ENCODE measurements at places on chromosomes 1 and 21.

- no peak for DNase-seq
Measured at GRCh38 chr1:43479414-43479813, 25.7 kb upstream of the HYI start.

DNA sequence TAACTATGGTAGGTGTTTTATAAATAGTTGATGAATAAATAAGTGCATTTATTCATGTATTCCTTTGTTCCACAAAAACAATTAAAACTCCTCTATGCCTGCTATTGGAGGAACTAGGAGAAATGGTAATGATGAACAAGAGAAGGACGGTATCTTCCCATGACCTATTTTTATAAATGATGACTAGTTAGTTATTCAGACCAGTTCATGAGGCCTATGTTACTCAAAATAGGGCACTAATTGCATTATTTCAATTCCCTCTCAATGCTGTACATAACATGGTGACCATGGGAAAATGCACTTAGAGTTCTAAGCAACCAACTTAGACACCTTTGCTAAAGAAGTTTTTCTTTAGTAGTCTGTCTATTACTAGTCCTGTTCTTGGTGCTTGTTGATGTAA is 53.1 kb downstream of the XCL1 start:
- DNase-seq, result no peak

GRCh38 chr1:33045246-33045645 is 8.6 kb upstream of the AK2 start:
- DNase-seq, result no peak

GRCh38 chr1:9128166-9128519 is 759 bp downstream of the GPR157 start:
- no peak for DNase-seq

- no peak for DNase-seq
Measured at GRCh38 chr1:163570071-163570470, 248.3 kb downstream of the NUF2 start.

DNA sequence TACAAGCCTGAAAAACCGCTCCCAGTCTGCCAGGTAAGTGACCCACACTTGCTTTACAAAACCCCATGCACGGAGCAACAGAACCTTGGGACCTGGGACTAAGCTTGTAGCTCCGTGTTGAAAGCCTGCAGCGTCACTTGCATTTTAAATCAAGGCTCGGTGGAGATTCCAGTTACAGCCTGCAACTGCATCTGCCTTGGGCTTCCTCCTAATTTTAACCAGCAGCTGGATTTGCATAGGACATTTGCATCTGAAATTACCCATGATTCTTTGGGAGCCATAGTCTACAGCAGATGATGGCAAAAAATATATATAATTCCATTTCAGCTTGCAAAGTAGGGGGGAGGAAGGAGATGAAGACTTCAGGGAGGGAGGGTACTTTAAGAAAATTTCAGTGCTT is 62.4 kb upstream of the IGSF21 start:
- no peak for DNase-seq

DNA sequence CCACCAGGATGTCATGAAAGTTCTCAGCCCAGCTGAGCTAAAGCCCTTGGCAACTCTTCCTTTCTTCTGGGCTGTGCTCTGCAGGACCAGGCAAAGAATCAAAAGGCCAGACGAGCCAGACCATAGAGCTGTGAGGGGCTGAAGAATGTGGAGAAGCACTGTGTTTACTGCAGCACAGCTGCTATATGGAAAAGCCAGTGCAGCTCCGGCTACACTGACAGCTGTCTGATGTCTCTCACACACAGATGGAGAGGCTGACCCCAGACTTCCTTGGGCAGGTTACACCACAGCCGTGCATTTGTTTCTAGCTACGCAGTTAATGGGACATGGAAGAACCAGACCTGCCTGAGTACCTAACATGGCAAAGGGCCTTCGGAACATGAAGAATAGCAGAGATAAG is 40.3 kb downstream of the CD247 start:
- no peak for DNase-seq

GRCh38 chr1:116429821-116430374 is 56.9 kb downstream of the ATP1A1 start:
- DNase-seq, result no peak

- peak; percentile 31 for DNase-seq
Measured at GRCh38 chr1:238589843-238590435, 699.2 kb upstream of the ZP4 start.

GRCh38 chr1:4048076-4048475 is 148.0 kb upstream of the C1orf174 start:
- DNase-seq, result no peak

- DNase-seq, result peak; percentile 90
Measured at GRCh38 chr1:226820941-226821718, 49.3 kb upstream of the PSEN2 start.

DNA sequence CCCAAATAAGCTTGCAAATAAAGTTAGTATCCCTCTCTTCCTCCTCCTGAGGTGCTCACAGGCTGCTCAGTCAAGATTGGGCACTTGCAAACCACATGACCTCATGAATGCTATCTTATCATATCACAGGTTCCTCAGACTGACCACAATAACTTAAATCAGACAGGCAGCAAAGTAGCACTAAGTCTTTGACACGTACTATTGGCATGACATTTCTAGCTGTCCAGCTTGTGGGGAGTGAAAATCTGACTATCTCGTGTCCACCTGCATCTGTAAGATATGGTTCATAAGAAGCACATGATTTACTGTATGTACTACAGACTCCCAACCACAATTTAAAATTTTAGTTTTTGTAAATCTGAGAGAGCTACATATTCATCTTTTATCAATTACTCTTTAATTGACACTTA is 58.0 kb upstream of the GFI1 start:
- DNase-seq, result no peak

- no peak for DNase-seq
Measured at GRCh38 chr1:66637146-66637545, 103.2 kb downstream of the SGIP1 start.

- DNase-seq, result peak; percentile 67
Measured at GRCh38 chr21:39048064-39048463, 135.2 kb downstream of the PSMG1 start.

DNA sequence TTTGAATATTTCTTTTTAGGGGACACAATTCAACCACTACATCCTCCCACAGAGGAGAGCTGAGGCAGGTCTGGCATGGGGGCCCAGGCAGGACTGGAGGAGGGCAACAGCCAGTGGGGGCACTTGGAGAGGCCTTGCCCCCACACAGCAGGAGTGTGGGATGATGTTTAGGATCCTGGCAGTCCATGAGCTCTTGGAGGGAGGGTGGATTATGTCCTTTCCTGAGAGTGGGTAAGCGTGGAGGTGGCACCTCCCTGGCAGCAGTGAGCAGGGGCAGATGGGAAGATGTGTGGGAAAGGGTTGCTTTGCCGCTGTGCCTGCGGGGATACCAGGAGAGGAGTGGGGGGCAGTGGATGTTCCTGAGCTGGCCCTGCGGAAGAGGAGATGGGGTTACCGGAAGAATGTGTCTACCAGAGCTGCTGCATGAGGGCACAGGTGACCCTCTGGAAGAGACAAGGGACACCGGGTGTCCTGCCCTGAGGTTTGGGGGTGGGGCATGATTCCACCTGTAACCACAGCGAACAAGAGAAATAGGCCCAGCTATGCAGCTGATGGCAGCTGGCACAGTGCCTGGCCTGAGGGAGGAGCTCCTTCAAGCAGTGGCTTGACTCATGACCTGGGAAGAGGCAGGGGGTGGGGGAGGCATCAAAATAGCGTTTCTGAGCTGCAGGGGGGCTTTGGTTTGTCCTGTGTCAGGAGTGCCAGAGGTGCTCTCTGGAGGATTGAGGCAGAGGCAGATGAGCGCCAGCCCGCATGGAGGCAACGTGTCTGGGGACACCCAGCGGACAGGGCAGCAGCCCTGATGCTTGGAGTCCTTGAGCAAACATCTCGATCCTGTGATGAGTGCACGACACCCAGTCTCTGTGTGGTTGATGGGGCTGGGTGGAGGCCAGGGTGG is 123.9 kb upstream of the TMPRSS2 start:
- no peak for DNase-seq

GRCh38 chr1:155077758-155078445 is 735 bp upstream of the EFNA3 start:
- DNase-seq, result no peak

DNA sequence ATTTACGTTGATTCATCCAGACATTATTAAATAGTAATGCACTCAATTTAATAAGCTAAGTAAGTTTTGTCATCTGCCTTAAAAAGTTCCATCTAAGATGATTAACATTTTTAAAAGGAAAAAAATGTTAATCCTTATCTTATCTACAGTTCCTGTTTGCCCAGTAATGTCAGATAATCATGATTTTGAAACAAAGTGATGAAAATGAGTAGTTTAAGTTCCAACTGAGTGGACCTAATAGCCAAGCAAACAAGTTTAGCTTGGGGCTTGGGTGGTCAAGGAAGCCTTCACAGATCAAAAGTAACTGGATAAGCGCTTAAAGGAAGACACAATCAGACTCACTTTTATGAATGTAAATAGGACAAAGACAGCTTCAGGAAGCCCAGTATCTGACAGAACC is 40.5 kb upstream of the JAK1 start:
- DNase-seq, result no peak

DNA sequence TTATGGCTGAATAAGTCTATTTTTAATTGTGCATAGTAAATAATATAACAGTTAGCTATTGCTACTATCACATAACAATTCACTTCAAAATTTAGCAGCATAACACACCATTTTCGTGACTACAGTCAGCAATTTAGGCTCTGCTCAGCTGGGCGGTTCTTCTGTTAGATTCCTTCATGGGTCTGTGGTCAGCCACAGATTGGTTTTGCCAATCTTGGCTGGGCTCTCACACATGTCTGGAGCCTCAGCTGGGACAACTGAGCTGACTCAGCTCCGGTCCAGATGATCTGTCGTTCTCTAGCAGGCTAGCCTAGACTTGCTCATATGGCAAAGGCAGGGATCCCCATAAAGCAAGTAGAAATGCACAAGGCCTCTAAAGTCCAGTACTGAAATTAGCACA is 15.1 kb upstream of the CDC42BPA start:
- no peak for DNase-seq

- DNase-seq, result no peak
Measured at GRCh38 chr21:28704746-28705145, 287.9 kb downstream of the LTN1 start.

DNA sequence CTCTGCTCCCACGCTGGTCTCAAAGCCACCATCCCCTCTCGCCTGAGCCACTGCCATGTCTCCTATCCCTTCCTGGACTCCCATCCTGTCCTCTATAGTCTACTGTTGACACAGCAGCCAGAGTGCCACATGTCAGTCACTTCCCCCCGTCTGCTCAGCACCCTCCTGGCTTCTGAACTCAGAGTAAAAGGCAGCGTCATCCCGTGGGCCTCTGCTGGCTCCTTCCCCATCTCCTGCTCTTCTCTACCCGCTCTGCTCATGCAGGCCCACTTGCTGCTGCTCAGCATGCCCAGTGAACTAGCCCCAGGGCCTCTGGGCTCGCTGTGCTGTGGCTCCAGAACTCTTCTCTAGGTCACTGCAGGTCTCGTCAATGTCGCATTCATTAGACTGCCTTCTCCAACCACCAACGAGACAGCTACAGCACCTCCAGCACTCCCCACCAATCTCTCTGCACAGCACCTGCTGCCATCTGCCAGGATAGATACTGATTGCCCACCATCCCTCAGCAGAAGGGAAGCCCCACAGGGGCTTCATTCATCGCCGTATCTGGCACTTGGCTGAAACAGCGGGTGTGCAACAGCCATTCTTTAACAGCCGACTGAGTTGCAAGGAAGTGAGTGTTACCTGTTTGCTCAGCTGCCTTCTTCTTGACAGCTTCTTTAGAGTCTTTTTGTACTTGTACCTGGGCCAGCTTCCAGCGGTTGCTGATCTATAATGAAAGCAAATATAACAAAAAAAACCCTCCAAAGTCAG is 11.8 kb upstream of the SRM start:
- no peak for DNase-seq

DNA sequence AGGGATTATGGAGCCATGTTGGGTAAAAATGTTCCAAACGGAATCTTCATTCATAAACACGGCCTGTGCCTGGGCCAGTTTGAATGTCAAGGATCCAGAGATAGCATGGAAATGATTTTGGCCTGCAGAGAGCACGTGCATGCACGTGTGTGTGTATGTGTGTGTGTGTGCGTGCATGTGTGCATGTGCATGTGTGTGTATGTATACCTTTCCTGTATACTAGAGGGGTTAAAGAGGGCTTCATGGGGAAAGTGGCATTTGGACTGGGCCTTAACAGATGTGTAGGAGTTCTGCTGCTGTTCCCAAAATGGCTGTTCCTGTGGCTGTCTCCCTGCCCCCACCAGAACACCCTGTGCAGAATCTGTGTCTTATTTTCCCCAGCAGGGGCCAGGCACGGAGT is 21.7 kb downstream of the TTC39A start:
- DNase-seq, result no peak

- DNase-seq, result peak; percentile 64
Measured at GRCh38 chr21:27741736-27742135, 774.8 kb upstream of the ADAMTS5 start.

- no peak for DNase-seq
Measured at GRCh38 chr1:917076-917459, 6.7 kb upstream of the SAMD11 start.

DNA sequence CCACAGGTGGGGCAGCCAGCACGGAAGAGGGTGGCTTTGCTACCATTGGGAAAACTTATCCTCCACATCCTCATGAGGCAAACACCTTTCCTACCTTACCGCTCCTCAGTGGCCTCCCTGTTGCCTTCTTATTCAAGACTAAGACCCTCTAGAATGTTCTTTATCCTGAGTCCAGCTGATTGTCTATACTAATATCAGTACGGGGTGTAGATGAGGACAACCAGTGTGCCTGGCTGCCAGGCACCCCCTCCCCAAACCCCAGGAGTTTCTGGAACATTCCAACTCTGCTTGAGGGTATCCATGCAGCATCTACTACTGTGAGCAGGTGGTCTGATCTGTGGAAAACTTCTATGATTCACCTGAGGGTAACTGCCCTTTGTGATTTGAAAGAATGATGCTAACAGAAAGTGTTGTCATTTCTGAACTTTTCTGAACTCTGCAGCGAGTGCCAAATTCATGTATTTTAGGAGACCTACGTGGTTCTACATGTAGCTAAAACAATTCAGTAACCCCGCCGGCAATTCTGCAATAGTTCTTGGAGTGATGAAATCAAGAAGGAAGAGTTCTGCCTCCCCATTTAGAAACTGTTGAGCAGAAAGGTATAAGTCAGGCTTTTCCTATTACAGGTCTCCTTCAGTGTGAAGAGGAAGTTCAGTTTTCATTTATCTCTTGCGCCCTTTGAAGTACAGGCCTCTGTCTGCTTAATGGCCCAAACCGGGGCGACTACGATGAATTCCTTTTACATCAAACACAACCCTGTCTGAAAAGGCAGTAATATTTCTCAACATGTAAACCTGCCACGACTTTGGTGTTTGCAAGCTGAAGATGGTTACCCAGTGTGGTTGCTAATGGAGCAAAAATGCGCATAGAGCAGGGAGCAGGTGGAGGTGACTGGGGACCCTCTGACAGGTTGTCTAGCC is 80.4 kb downstream of the RUNX1 start:
- DNase-seq, result no peak

All from fibroblast of the conjunctiva (primary cell).